ENCODE measurements at places on chromosomes 11 and 22.
A peak's percentile ranks its signal among the peaks of the same experiment; 100 is the strongest.

GRCh38 chr11:104124979-104125378 is 39.0 kb downstream of the PDGFD start:
- no peak for DNase-seq

GRCh38 chr11:100774859-100775258 is 87.8 kb downstream of the ARHGAP42 start:
- no peak for DNase-seq

DNA sequence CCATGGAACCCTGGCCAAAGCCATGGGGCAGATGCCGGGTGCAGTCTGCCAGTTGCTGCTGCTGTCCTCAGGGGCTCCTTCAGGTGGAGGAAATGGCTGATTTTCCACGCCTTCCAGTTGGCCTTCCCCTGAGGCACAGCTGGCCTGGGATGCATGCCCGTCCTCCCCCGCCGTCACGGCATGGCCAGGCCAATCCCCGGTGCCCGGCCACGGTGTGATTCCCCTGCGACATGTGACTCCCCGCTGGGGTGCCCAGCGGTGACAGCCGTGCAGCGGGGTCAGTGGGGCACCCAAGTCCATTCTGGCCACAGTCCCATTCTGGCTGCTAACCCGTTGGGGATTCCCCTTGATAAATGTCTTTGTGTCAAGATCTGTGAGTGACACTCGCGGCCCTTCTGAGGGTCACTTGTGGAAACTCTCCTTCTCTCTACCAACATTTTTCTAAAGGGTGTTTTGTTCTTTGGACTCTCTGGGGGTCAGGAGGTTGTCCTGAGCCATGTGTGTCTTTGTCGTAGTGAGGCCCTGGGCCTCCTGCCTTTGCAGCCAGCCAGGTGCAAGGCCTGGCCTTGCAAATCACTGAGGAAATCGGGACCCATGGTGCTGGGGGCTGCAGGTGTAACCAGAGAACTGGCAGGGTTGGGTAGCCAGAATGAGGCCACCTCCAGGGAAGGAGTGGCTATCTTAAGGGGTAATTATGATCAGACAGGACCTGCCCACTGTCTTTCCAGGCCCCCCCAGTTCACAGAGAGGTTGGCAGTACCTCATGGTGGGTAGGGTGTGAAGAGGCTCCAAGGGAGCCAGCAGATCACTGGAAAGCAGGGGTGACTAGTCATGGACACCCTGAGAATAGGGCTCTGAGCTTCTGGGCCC is 37.1 kb downstream of the KCNQ1OT1 start:
- no peak for DNase-seq

DNA sequence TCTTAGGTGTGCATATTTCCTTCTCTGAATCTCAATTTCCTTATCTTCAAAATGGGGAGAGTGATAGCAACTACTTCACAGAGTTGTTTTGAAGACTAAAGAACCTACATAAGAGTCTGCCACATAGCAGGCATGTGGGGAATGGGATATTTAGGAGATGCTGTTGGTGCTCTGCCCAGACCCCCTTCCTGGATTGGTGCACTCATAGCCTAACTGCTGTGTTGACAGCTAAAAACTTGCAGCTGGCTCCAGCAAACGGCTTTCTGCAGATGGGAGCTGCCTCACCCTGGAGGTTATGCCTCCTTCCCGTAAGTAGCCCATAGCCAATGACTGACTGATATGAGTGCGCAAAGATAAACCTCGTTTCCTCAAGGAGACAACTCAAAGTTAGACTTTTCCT is 106.1 kb downstream of the CD44 start:
- DNase-seq = no peak

DNA sequence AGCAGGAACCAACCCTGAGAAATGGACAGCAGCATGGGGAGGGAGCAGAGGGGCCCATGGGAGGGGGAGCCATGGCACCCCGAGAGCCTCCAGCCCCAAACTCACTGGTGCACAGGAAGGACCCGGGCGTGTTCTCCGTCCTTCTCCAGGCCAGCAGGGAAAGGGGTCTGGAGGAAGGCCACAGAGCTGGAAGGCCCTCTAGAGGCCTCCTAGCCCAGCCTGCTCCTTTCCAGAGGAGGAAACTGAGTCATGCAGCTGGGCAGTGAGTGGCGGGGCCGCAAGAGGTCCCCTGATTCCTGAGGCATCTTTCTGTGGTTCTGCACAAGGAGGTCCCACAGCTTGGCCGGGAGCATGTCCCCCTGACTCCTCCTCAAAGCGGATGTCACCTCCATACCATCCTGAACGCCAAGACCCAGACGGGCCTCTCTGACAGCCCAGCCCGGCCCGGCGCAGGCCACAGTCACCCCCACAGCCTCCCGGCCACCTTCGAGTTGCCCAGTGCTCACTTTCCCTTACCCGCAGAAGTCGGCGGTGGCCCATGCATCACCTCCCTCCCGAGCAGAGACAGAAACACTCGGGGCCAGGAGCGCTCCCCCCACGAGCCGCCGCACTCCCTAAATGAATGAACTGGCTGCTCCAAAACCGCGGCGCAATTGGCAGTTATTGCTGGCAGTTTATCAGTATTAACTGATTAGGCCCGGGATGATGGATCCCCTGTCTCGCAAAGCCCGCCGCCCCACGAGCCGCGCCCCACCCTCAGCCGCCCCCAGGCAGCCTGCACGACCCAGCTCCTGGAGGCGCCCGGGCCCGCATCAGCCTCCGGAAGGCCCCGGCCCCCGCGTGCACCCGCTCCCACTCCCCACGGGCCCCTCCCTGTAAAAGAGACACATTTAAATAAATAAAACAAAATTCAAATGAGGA is 272.5 kb downstream of the BUD13 start:
- no peak for DNase-seq

- DNase-seq = no peak
Observed at GRCh38 chr11:63551091-63551888, 11.9 kb downstream of the PLAAT2 start.

GRCh38 chr11:112253605-112254242 is 6.9 kb downstream of the PLET1 start:
- no peak for DNase-seq

DNA sequence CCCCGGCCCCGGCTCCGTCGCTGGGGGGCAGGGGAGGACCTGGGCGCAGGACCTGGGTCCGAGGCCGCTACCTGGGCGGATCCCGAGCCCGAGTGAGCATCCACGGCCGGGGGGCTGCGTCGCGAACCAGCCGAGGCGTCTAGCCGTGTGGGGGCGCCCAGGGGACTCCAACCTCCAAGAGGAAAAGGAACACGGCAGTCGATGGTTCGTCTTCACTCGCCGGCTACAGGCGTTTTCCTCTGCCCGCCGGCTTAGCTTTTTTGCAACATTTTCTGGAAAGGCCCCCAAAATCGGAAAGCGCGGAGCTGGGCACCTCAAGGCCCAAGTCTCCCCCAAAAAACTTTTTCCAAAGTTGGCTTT is 666 bp downstream of the PDGFB start:
- DNase-seq = no peak

GRCh38 chr11:61814958-61815789 is 1.6 kb downstream of the FADS1 start:
- DNase-seq = no peak

GRCh38 chr22:33163815-33164214 is 105.6 kb upstream of the SYN3 start:
- DNase-seq = no peak

DNA sequence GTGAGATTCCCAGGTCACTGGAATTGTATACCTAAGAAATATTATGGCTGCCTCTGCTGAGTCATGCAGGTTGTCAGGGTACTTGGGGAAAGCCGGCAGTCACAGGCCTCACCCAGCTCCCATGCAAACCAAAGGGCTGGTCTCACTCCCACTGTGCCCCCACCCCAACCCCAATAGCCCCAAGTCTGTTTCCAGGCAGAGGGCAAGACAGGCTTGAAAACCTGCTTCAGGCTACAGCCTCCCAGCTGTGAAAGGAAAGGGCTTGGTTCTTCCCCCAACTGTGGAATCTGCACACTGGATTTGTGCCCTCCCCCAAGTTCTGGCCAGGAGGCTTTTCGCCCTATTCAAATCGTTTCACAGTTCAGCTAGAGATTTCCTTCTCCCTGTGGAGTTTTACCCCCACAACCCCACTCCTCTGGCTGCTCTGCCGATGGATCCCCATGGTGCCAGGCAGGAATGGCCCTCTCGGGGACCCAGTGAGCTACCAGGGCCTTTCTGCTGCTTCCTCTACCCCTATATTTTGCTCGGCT is 37.0 kb upstream of the ABTB2 start:
- DNase-seq = no peak

- DNase-seq = no peak
Observed at GRCh38 chr22:24391836-24392217, 35.6 kb upstream of the ADORA2A start.

DNA sequence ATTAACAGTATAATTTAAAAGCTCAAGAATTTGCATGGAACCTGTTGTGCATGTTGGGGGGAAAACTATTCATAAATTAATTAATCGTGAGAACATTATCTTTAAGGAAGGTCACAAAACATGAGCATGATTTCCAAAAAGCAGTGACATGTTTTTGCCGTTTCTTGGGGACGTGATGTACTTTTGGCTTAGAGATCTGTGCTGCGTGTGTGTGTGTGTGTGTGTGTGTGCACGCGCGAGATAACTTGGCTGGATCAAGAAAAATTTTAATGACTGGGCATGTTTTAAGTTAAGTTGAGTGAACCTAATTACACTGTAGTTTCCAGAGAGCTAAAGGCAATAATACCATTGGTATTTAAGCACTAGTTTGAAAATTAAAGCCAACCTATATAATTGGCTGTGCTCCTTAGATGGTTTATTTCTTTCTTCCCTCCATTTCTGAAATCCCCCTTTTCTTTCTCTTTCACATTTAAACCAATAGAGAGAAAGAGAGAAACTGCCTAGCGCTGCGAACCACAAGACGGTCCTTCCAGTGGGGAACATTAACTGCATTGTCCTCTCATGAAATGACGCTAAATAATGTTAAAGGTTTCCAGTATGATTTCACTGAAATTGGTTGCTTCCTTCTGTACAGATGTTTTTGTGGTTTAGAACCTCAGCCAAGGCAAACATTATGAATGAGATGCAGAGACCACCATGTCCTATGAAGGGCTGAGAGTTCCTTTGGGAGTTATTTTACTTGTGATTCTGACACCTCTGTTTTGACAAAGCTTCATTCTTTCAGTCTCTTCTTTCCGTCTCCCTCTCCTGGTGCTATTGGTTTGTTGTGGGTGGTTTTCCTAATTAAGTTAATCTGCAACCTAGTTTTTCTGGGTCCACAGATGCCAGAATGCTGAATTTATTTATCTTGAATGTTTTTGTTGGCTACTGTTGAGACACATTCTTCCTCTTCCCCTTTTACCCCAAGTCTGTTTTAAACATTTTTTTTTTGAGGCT is 51.7 kb downstream of the ZBTB16 start:
- DNase-seq = no peak

- DNase-seq = no peak
Observed at GRCh38 chr11:93747122-93747521, 5.7 kb downstream of the C11orf54 start.

DNA sequence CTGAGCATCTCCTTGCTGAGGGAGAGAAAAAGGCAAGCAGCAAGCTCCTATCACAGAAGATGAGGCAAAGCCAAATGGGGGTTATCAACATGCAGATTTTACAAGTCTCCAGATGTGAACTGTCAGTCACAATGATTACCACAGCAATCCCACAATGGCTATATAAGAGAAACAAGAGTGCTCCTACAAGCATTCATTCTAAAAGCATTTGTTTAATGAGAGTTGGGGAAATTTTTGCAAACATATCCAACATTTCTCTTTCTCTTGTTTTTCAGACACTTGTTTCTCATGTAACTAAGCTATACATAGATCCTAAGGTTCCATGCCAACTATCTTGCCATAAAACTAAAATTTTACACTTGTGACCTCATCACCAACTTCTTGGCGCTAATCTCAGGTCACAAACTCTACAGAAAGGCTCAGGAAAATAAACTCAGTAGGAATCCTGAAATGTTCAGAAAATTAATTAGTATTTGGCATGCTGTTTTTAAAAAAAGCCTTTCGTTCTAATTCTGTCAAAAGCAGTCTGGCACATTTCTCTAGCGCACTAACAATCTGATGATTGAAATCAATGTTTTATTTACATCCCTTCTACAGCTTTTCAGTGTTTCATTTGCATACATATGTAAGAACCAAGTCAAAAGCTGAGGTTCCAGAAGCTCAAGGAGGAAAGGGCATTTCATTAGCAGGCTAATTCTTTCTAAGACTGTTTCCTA is 199.5 kb downstream of the TTC28 start:
- DNase-seq = no peak

GRCh38 chr11:4127357-4127756 is 32.8 kb downstream of the RRM1 start:
- no peak for DNase-seq

DNA sequence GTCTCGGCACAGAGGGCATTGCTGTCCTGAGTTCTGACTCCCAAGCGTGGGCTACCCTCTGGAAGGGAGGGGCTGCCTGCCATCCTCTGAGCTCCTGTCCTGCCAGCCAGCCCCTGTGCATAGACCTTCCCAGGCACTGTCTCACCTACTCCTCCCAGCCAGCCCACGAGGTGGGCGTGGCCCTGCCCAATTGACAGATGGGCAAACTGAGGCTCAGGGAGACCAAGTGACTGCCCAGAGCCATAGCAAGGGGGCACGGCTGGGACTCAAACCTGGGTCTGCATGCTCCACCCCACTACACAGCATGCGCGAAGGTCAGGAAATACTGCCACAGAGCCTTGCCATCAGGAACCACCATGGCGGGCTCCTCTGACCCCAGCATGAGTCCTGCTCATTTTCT is 29.4 kb upstream of the PRR5 start:
- DNase-seq = no peak

- DNase-seq = no peak
Observed at GRCh38 chr22:23149743-23150238, 4.5 kb downstream of the RAB36 start.

GRCh38 chr11:61695917-61696316 is 15.7 kb downstream of the DAGLA start:
- DNase-seq = peak; percentile 85

GRCh38 chr11:122746611-122747244 is 91.2 kb downstream of the UBASH3B start:
- DNase-seq = no peak

GRCh38 chr22:17271711-17272451 is 52.6 kb upstream of the ADA2 start:
- no peak for DNase-seq

- no peak for DNase-seq
Observed at GRCh38 chr22:47540011-47540410, 777.6 kb downstream of the TBC1D22A start.

DNA sequence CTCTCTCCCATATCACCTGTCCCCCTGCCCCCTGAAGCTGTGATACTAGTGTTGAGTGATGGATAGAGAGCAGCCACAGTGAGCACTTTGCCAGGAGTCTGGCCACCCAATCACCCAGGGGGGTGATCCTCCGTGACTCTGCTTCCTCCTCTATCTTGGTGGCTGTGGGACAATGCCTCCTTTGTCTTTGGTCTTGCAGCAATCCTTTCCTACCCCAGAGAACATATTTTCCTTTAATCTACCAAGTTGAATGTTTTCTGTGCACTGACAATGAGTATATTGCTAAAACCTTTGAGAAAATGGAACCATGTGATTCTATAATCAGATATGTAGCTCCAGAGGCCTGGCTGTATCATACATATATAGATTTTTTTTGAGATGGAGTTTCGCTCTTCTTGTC is 58.1 kb upstream of the HEPHL1 start:
- DNase-seq = no peak
